ENCODE measurements at places on chromosomes 6 and 20.
A peak's percentile ranks its signal among the peaks of the same experiment; 100 is the strongest.

DNA sequence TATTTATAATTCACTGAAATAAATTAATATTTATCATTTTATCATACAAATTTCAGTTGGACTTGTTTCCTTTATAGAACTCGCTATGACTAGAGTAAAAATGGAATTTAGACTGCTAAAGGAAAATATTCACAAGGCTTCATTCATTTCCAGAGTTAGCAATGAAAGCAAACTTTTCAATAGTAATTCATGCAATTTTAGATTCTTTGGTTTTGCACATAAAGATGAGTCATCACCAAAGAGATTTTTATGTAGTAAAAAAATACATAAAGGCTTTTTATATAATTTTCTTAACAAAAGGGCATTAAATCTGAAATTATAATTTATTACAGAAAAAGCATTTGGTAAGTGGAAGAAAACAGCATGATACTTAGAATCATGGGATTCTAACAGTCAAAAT is 37.2 kb upstream of the STXBP5 start:
- DNase-seq = no peak

DNA sequence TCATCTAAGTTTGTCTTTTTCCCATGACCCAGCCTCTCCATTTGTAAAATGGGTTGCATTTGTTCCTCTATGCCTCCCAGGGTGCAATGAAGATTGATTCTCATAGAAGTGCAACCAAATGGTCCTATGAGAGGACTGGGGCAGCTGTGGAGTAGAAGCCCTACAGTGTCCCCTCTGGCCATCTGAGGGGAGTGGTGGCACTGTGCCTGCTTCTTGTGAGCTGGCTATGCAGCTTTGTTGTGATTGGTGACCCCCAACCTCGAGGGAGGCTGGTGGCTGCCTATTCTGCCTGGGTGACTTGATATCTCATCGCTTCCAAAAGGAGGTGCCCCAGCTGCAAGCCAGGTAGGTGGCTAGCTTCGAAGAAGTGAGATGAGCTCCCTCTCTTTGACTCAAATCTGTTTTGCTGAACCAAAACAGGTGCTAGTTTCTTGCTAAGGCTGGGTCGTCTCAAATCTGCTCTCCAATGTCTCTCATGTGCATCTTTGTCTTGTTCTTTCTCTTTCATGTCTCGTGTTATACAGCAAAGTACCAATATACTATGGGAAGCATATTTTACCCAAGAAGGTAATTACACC is 33.9 kb downstream of the TXLNB start:
- DNase-seq = peak; percentile 68

DNA sequence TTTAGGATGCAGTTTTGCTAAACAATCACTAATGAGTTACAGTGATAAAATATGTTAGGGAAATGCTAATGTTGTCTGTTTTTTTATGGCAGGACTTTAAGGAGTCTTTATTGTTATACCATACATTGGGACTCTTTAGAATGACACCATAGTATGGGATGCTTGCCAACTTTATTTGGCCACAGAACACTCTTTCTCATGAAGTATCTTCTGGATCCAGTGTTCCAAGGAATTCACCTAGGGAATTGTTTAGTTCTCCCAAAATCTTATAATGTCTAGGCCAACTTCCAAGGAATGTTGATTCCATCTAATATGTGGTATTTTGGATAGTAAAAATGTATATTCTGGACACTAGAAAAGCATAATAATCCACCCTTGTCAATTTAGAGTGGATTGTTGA is 3.3 kb downstream of the RIN2 start:
- DNase-seq = no peak

GRCh38 chr6:104771258-104771832 is 88.4 kb downstream of the HACE1 start:
- no peak for DNase-seq

- DNase-seq = no peak
These were observed 91.4 kb upstream of the RNF217 start for GRCh38 chr6:124870611-124871459.

DNA sequence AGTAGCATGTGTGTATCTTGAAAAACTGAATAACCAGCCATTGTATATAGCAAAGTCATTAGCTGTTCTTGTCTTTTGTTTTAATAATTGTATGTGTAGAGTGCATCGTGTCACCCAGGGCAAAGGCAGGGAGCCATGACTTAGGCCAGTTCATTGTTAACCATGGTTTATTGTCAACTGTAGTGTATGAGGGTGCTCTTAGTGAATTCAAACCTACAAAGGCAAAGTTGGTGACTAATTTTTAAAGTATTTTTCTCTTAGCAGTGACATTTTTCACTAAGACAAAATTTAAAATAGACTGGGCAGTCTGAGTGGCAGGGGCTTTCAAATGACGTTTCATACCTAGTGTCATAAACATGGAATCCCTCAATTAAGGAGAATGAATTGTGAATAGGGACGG is 79.0 kb downstream of the TULP4 start:
- DNase-seq = no peak

DNA sequence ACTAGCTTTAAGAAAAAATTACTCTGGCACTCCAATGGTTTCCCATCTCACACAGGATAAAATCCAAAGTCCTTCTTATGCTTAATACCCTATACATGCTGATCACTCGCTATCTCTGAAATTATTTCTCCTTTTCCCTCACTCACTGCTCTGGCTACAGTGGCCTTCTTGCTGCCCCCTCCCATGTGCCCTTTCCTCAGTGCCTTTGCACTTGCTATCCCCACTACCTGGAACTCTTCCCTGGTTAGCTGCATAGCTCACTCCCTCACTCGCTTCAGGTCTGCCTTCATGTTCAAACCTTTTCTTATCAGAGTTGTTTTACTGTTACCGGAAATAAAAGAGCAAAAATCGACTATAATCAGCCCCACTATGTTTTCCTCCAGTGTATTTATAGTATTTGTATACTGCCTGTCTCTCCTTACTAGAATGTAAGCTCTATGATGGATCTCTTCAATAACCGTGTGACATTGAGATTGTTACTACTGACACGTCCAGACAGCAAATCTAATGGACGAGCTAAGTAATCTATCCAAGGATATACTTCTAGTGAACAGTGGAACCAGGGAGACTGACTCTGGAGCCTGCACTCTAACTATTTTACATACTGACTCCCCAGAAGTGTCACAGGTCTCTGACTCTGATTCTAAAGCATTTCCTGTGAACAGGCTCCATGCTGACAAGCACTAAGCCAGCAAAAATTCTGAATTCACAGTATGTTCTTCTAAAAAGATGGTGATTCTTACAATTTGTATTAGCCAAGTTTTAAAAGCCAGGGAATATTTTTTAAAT is 25.1 kb downstream of the FKBP5 start:
- DNase-seq = no peak

GRCh38 chr20:8837396-8837795 is 231.5 kb upstream of the PLCB4 start:
- no peak for DNase-seq

GRCh38 chr6:155710704-155711103 is 255.1 kb upstream of the NOX3 start:
- no peak for DNase-seq

DNA sequence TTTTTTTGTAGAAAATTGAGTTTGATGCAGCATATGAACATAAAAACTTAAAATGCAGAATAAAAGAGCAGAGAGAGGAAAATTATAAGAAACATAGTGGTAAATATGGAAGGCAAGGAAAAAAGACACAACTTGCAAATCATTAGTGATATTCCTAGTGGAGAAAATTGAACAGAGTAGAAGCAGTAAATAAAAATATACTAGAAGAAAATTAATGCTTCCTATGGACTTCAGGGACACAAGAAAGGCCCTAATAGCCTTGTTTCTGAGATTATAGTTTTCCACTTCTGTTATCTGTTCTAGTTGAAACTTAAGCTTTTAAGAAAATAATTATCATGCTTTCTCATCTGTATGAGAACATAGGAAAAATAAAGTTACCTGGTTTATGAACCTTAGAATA is 25.6 kb upstream of the ADIG start:
- no peak for DNase-seq

GRCh38 chr20:3672547-3673171 is 9.2 kb downstream of the ADAM33 start:
- DNase-seq = peak; percentile 80

- peak; percentile 26 for DNase-seq
These were observed 11.9 kb downstream of the ZNF335 start for GRCh38 chr20:45959956-45960630.

GRCh38 chr6:131197716-131198115 is 62.4 kb downstream of the AKAP7 start:
- DNase-seq = no peak

GRCh38 chr20:25859649-25860530 is 163.2 kb upstream of the ZNF337 start:
- DNase-seq = peak; percentile 89

GRCh38 chr20:32672982-32673851 is 524 bp downstream of the C20orf203 start:
- DNase-seq = peak; percentile 73

DNA sequence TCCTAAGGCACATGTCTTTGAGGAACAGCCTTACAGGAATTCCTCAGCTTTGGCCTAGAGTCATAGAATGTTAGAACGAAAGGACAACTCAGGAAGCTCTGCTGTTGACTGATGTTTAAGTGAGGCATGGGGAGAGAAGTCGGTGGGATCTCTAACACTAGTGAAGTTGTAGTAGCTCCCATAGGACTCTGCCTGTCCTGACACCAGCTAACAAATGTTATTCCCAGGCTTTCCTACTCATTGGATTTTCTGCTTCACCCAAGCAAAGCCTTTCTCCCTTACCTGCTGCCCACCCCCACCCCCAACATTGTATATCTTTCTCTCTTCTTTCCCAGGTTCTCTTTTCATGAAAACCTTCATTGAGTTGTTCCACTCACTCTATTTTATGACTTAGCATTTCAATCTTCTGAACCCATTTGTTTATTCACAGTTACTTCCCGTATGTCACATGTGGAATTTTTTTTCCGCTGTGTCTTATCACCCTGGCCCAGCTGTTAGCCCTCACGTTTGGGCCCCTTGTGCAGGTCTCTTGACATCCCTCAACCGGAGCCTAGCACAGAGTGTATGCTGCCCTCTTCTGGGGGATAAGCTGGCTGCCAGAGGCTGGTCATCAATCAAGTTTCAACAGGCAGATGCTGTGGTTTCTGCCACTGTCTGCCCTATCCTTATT is 39.2 kb upstream of the RNF8 start:
- DNase-seq = peak; percentile 86

GRCh38 chr20:25867776-25868649 is 171.4 kb upstream of the ZNF337 start:
- DNase-seq = peak; percentile 88

DNA sequence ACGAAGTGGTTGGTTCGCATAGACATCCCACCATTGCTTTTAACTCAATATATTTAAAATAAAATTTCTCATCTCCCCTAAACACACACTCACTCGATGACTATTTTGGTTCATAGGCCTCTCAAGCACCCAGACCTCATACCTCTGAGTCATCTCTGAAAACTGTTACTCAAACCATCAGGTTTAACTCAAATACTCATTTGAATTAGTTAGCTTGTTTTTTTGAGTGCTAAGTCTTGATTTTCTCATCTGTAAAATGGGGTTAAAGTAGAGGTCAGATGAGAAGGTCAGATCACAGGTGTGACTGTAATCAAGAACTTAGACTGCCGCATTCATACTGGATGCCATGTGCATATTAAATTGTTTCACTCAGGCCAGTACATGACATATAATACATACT is 243.9 kb upstream of the TENT5A start:
- DNase-seq = no peak

DNA sequence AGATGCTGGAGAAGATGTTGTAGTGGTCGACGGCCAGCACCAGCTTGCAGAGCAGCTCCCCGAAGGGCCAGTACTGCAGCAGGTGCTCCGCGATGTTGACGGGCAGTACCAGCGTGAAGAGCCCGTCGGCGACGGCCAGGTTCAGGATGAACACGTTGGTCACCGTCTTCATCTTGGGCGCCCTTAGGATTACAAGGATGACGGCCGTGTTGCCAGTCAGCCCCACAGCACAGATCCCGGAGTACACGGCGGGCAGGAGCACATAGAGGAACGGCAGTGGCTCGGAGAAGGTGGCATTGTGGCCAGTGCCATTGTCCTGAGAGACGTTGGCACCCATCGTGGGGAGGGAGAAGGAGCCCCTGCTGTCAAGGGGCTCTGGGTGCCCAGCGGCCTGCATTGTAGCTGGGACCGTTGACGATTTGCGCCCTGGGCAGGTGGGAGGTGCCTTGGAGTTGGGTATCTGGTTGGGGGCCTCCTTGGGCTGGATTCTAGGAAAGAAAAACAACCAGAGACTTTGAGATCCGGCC is 867 bp downstream of the NPBWR2 start:
- peak; percentile 36 for DNase-seq

- no peak for DNase-seq
These were observed 40.6 kb downstream of the SIRPA start for GRCh38 chr20:1935696-1936366.

DNA sequence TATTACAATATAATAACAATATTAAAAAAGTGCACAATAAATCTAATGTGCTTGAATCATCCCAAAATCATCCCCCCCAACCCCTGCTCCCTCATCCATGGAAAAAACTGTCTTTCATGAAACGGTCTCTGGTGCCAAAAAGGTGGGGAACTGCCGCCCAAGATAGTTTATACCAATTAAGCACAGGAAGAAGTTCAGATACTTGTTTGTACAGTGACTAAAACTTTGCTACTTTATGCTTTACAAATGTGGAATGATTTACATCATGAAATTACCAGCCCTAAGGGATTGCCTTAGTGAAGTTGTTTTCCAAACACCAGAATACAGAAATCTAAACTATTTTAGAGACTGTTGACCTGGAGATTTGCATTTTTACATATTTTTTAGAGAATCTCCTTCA is 175.6 kb downstream of the TRIM27 start:
- no peak for DNase-seq

DNA sequence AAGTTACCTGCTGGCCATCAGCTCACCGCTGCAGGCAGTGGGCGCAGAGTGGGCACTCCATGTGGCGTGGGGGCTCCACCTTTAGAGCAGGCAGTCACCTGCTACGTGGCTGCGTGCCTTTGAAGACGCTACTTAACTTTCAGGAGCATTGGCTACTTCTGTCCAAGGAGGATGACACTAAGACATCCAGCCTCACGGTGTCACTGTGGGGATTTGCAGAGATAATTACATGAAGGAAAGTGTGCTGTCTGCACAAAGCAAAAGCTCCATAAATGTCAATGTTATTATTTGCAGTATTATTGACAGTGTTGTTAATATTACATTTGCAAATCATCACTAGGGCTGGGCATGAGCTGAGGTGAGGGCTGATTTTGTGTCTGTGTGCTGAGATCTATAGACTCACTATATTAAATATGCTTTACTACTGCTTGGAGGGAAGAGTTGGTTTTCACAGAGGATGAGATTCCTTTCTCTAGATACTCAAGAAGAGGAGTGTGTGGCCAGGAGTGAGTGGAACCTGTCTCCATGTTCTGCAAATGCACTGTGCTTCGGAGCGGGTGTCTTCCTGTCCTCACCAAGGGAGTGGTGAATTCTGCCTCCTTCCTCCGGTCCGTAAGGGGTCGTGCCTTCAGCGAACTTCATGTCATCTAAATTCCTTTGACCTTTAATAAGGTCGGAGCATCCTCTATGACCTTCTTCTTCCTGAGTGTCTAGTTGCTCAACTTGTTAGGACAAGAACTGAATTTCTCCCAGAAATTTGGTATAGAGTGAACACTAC is 165.8 kb upstream of the SYNDIG1 start:
- DNase-seq = no peak

- no peak for DNase-seq
These were observed 626.8 kb downstream of the COL12A1 start for GRCh38 chr6:74579047-74579446.

- no peak for DNase-seq
These were observed 40.2 kb downstream of the ITCH start for GRCh38 chr20:34403063-34403827.

GRCh38 chr6:11337306-11337705 is 104.8 kb upstream of the NEDD9 start:
- no peak for DNase-seq
